ENCODE measurements at places on chromosomes 7 and 10. TPM values are rescaled to one million over a fixed set of nuclear protein-coding genes. Genes with fewer than 3 reads are reported as not detected.

SRGN gene
- 153 TPM for total RNA-seq

TFEC gene
- 2.2 TPM for total RNA-seq

ENKUR gene
- total RNA-seq = 0.39 TPM

CACNB2 gene
- 2.6 TPM for total RNA-seq

FANK1 gene
- total RNA-seq = 3.1 TPM

SPAG6 gene
- not detected for total RNA-seq

PIK3CG gene
- 4.7 TPM for total RNA-seq

EFCAB10 gene
- total RNA-seq = not detected

SPAM1 gene
- not detected for total RNA-seq

DNA sequence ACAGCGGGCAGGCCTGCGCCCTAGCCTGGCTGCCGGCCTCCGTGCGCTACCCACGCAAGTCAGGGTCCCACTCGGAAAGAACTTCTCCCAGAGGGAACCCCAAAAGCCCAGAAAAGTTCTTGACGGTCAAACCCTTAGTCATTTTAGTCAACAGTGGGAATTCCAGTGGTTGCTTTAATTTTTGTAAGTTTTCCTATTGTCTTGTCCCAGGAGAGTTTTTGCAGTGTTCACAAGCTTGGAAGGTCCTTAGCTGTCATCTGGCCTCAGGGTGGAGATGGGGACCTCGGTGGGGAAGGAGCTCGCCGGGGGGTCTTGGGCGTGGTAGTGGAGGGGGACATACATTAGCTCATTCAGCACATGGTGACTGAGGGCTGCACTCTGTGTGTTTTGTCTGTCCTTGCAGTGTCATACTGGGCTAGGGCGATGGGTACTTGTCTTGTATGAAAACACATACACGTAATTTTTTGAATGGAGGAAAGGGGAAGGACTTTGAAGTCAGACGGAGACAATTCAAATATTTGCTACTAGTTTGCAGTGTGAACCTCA, 736 bp downstream of the MINDY4 start:
- peak; percentile 37 for DNase-seq

- DNase-seq = no peak
These were observed 89.0 kb upstream of the NPTX2 start for GRCh38 chr7:98528079-98528478.

GRCh38 chr10:124091646-124092249, 1.6 kb downstream of the CHST15 start:
- no peak for DNase-seq

DNA sequence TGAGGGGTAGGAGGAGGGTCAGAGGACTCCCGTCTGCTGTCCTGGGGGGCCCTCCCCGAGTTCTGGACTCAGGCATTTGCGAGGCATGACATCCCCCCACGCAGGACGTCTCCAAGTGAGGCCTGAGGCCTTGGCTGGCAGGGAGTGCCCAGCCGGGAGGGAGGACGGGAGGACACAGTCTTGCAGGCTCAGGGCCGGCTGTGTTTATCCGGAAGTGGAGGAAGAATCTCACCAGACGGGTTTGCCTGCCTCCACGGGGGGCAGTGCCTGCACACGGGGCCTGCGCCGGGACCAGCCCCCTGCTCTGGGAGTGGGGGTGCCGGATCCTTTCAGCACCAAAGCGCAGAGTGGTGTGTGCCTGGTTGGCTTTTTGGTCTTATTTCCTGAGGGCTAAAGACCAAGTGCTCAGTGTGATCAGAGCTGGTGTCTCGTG, 10.9 kb downstream of the PWWP2B start:
- no peak for DNase-seq

DNA sequence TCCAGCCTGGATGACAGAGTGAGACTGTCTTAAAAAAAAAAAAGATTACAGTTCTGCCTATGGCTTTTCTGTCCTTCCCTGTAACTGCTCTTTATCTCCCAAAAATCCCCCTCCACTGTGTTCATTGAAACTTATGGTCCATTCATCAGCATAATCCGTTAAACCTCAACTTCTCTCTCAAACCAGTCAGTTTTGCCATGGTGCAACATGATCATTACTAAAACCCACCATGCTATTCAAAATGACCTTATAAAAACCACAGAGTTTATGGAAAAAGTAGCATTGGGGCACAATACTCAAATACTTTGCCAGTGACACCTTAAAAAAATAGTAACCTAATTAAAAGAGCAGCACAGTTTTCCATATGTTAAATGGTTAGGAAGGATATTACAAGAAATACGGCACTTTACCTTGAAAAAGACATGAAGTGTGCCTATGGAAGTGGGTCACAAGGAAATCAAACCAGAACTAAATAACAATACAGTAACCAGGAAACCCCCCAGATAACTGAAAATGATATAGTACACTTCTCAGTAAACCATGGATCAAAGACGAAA, 74.0 kb upstream of the ST8SIA6 start:
- DNase-seq = no peak

DNA sequence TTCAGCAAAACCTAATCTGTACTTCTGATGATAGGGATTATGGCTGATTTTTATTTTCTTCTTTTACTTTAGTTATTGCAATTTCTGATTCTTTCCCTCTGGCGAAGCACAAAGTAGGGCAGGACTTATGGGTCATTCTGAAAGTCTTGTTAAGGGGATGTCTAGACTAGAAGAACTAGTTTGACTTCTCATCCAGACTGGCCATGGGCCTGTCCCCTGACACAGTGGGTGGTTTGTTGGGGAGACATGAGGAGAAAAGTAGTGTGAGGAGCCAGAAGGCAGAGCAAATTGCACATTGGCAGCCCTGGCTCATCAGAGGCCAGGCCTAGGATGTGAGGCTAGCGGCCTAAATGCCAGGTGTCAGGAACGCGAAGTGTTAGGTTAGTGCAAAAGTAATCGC, 152.8 kb downstream of the RTKN2 start:
- DNase-seq = no peak

DNA sequence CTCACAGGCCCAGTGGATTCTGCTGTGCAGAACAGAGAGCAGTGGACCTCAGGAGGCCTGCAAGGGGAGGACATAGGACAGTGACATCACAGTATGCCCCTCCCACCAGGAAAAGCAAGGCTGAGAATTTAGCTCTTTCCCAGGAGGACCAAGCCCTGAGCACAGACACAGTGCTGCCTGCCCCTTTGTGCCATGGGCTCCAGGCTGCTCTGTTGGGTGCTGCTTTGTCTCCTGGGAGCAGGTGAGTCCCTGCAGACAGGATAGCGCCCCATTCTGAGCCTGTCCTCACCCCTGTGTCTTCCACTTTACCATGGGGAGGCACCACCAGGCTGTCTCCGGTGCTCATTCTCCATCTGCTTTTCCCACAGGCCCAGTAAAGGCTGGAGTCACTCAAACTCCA, 63.0 kb upstream of the PRSS58 start:
- no peak for DNase-seq

DNA sequence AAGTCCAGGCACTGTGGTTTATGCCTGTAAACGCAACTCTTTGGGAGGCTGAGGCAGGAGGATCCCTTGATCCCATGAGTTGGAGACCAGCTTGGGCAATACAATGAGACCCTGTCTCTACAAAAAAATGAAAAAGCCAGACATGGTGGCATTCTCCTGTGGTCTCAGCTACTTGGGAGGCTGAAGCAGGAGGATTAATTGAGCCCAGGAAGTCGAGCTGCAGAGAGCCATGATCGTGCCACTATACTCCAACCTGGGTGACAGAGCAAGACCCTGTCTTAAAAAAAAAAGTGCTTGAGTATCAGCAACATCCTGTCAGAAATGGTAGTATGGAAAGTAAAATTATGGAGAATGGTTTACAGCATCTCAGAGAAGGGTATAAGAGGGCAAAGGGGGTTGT, 11.6 kb downstream of the APBB1IP start:
- no peak for DNase-seq

GRCh38 chr7:80783678-80784327, 135.0 kb downstream of the SEMA3C start:
- no peak for DNase-seq

GRCh38 chr7:32034052-32034451, 36.2 kb downstream of the PDE1C start:
- DNase-seq = no peak

GRCh38 chr10:123413353-123413752, 252.8 kb upstream of the GPR26 start:
- no peak for DNase-seq

DNA sequence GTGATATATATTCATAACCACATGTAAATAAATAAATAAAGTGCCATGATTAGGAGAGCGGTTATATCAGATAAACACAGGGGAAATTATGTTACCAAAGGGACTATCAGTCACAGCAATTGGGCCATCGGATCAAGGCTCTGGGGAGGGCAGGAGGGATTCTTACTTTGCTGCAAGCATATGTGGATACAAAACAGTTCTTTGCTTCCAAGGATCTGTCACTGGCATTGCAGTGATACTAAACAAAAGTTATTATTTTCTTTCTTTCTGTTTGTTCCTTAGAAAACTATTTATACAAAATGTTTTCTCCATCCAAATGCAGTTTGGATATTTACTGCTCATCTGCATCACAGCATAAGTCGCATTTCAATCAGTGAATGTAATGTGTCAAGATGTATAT, 188.4 kb upstream of the MGMT start:
- DNase-seq = peak; percentile 94

GRCh38 chr10:33113466-33113865, 155.4 kb upstream of the ITGB1 start:
- DNase-seq = peak; percentile 91
